ENCODE measurements at places on chromosomes 11 and 22.
A peak's percentile ranks its signal among the peaks of the same experiment; 100 is the strongest.

GRCh38 chr11:10970926-10971325 lies 113.1 kb upstream of the ZBED5 start:
- no peak for DNase-seq

DNA sequence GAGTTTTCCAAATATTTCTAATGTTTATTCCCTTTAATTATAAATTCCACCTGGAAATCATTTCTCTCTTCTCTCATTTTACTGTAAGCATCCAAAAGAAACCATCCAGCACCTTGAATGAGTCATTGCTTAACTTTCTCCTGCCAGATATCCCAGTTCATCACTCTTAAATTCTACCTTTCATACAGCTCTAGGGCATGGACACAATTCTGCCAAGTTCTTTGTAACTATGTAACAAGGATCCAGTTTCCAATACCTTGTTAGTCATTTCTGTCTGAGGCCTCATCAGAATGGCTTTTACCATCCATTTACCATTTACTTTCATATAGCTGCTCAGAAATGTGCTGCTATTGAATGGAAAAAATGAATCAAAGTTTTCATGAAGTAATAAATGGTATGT lies 455.4 kb upstream of the TENM4 start:
- no peak for DNase-seq

- no peak for DNase-seq
Measured at GRCh38 chr11:16776711-16777612, 38.5 kb downstream of the C11orf58 start.

GRCh38 chr22:37258753-37259401 lies 14.8 kb upstream of the RAC2 start:
- no peak for DNase-seq

GRCh38 chr11:42727879-42728278 lies 583.9 kb upstream of the API5 start:
- DNase-seq = no peak

DNA sequence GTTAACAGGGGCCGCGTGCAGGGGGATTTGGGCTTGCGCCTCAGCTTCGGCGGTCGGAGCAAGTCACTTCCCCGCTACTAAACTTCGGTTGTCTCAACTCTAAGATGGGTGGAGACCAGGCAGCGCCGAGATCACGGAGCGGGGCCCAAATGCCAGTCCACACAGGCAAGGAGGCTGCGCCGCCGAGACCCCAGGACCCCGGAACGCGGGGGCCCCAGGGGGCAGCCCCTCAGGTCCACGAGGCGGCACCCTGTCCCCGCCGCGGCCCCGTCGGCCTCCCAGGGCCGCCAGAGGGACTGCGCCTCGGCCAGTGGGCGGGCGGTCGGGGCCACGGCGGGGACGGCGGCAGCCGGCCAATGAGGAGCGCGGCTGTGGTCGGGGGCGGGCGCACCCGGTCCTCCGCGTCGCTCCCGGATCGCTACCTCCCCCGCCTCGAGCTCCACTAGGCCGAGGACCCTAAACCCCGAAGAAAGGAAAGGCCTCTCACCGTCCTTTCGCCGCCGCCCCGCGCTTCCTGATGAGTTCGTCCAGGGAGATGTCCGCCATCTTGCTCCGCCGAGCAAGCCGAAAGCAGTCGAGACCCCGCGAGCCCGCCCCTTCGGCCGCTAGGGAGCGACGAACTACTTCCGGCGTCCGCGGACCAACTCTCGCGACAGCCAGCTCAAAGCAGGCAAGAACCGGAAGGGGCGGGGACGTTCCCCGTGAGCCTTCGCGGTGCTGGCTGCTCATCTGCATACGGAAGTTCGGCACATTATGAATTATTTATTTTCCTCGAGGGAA lies at the start of gene POLDIP3:
POLDIP3 (minus strand) TSS at position 572 of the 780 bp plus-strand sequence; CDS start at position 546, 26 bp downstream.
- peak; percentile 98 for DNase-seq

- no peak for DNase-seq
Measured at GRCh38 chr11:43554148-43554473, 126.4 kb upstream of the HSD17B12 start.

Measured in left renal pelvis (tissue), 4 donors.